ENCODE measurements at places on chromosomes 16 and 17. TPM values are rescaled to one million over a fixed set of nuclear protein-coding genes. Genes with fewer than 3 reads are reported as not detected.

The MYH2 gene
- total RNA-seq: not detected

The PGAP3 gene
- 30.5 TPM for total RNA-seq

DNA sequence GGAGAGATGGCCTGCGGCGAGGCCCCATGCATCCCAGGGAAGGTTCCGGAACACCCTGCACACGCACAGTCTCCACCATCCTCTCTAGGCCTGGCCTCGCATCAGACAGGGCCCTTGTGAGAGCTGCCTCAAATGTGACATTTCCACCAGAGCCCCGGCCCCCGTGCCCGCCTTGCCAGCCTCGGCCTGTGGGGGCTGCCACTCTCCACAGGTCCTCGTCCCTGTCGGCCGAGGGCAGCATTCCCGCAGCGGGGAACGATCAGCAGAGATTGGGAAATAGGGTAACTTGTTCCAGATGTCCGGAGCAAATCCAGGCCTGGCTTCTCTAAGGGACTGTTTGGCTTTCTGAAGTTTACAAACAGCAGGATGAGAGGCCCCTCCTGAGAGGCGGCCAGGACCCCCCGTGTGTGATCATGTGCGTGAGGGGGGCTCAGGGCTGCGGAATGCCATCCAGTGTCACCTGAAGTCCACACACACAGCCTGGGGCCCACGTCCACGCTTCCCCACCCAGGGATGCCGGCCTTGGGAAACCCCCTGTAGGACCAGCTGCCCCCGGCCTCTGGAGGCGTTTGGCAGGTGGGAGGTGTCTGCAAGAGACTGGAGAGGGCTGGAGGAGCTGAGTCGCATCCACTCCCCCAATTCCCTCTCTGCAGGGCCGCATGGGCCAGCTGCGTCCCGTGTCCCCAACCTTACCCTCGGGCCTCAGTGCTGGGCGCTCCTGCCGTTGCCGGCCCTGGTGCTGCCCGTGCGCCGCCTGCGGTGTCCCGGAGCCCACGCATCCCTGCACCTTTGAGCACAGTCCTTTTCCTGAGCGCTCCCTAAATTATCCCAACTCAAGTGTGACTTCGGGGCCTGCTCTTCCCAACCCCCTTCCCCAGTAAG, 70.4 kb downstream of the ZDHHC7 start:
- no peak for DNase-seq

DNA sequence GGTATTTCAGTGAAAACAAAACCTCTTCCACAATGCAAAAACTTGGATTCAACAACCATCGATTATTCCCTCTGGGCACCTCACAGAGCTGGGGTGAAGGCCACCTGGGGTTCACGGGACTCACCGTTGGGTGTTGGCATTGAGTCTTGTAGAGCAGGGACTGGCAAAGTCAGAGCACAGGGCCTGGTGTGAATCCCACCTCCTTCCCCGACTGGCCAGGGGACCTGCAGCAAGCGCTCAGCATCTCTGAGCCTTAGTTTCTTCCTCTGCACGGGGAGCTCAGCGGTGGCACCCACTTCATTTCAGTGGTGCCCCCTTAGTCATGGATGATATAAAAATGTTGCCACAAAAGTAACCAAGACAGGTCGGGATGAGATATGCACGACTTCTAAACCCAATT, 100.4 kb downstream of the METRNL start:
- no peak for DNase-seq

DNA sequence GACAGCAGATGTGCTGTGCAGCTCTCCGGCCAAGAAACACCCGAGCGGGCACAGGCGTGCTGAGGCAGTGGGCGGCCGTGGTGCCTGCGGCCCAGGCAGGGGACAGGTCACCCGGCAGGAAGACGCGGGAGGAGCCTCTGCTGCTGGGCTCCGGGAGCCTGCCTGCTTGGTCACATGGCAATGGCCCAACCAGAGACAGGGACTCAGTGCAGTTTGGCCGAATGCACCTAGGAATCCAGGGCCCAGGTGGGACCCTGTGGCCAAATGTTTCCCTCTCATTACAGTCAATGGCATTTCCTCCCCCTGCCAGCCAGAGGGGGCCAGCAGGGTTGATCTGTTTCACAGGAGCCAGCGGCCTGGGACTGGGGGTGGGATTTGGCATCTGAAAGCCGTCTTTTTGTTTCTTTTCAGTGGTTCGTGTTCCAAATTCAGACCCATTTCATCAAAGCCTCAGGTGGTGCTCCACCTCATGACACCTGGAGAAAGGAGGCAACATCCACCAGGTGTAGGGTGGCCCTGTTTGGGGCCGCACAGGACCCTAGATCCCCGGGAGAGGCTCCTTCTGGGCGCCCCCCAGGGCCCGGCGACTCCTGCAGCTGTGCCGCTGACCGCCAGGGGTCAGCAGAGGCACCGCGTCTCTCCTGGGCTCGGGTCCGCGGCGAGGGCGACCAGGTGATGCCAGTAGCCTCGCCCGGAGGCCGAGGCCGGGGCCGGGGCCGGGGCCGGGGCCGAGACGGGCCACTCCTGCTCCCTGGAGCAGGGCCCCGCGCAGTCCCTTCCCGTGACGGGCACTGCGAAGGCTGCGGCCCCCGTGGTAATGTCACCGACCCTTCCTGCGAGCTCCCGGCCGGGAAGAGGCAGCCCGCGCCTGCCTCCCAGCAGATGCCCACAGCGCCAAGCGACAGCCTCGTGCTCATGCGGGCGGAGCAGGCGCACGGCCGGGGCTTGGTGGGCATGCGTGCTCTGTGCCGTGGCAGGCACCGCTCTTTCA, 118.5 kb downstream of the C16orf78 start:
- DNase-seq: peak; percentile 14

DNA sequence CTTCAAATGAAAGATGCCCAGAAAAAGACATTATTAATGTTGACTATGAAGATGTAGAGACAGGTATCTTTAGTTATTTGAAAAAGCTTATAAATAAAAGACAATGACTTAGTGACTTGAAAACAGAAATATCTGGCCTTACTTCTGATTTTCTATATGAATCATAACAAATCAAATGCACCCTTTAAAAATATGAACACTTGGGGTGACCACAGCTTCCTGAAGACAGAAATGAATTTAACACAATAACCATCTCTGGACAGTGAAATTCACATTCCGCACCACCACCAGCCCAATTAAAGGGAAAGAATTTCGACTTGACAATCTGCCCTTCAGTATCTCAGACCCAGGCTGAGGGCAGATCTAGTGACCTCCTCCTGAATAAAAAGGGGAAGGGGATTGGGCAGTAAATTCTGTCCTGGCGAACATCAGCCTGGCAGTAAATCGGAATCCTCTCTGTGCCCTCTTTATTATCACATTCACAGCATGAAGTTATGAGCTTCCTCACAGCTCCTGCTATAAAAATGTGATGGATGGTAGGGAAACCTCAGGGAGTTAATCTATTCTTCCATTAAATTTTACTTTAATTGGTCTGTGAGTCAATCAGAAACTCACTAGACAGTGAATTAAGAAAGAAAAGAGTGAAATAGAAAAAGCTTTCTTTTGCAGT, 131.5 kb downstream of the SNX11 start:
- DNase-seq: no peak

DNA sequence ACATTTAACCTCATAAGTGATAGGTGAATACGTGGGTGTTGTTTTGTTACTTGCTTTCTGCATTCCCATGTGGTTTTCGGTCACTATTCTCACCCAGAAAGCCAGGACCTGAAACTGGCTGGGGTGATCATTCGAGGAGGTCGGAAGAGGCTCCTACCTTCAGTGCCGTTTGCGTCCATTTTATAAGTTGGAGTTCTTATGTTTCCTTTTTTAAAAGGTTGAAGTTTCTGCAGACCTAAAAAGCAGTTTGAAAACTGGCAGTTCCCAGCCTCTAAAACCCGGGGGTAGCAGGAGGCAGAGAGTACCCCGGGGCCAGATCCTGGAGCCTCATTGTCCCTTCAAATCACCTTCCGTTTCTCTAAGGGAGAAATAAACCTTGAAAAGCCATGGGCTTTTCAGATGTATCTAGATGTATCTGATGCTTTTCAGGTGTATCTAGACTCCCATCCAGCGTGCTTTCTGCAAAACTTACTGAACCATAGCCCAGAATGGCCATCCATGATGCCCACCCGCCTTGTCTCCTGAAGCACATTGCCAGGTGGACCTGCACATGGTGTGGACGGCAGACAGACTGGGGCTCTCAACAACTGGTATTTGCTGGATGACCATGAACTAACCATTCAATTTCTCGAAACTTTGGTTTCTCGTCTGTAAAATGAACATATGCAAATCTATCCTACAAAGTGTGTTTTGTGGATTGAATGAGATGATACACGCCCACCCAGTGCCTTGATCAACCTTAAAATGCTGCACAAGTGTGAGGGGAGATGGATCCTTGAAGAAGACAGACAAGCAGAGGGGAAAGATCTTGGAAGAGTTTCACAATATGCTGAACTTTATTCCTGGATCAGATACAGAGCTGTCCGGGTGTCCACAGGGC, 1.3 kb downstream of the NLRC5 start:
- DNase-seq: no peak

The CRISPLD2 gene
- total RNA-seq: 0.32 TPM

- DNase-seq: no peak
These were observed 144.1 kb downstream of the SPECC1 start for GRCh38 chr17:20153231-20153630.

- DNase-seq: no peak
These were observed 5.1 kb downstream of the HEATR6 start for GRCh38 chr17:60073621-60074020.

The HYDIN gene
- not detected for total RNA-seq

- no peak for DNase-seq
These were observed 21.6 kb upstream of the ARL4D start for GRCh38 chr17:43377056-43377810.

The OTOP2 gene
- total RNA-seq: not detected

- DNase-seq: no peak
These were observed 35.9 kb upstream of the GHDC start for GRCh38 chr17:42230225-42230624.

DNA sequence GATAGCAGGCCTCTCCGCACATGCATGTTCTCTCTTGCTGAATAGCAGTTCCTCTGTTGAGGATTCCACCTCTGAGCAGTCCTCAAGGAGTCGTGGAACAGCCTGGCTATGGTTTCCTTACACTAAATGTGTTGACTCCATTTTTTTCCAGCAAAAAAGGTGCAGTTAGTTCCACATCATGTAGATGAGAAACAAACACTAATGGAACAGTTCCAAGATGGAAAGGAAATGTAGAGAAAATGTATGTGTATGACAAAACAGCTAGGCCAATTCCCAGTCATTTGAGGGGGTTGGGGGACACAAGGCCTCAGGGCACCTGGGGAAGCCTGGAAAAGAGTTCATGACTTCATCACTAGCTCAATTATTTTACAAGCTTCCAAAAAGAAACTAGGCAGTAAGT, 90.0 kb downstream of the CFDP1 start:
- DNase-seq: no peak

DNA sequence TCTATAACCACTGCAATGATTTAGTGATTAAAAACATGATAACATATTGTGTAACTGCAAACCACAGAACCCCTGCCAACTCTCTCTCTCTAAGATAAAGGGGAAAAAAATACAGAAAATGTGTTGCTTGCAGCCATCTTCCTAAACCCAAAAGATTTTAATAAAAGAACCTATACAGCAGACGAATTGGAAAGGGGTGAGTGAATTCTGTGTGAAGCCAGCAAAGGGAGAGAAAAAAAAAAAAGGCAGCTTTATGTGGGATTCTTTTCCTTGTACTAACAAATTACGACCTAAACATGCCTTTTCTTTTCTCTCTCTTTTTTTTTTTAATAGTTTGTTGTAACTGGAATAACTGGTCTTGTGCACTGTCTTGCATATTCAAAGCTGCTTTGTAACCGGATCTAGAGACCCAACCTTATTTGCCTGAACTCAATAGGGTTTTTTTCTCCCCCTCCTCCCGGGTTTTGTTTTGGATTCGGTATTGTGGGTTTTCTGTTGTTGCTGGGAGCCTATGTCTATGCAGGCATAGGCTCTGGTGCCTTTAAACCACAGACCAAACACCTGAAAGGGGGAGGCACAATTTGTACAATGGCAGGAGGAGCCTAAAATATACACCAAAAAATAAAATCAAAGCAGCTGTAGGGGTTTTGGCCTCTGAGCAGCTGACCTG, 7.0 kb upstream of the ZFHX3 start:
- DNase-seq: no peak

DNA sequence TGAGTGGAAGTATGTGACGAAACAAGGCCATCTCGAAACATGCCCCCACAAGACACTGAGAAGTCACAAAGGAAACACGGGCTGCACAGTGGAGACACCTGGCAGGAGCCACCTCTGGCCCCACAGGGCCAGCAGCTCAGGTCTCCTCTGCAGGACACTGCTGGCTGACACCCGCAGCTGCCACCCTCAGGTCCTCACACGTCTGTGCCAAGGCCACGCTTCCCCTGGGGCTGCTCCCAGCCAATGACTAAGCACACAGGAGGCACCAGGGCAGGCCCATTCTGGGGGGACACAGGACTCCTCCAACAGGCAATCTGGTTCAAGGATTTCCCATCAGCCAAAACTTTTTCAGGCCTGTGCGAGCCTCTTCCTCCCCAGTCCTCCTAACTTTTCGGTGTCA, 36.4 kb downstream of the MBTPS1 start:
- no peak for DNase-seq

GRCh38 chr17:51912939-51913338, 245.6 kb downstream of the CA10 start:
- no peak for DNase-seq

DNA sequence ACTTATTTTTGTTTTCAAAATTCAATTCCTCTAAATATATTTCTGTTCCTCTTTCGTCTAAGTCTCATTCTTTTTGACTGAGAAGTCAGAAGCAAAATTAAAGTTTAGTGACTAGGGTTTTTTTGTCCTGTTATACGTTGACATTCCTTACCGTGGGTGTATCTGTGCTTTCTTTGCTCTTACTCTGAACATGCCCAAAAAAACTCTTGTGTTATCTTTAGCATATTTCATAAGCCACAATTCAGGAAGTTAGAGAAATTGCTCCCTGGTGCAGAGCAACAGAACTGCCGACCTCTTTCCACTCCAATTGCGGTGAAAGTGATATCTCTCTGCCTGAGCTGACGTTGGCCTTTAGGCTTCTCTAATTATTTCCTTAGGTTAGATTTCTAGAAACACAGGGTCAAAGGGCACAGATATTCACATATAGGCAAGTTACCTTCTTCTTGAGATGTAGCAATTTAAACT, 65.7 kb downstream of the CENPV start:
- DNase-seq: peak; percentile 25

- no peak for DNase-seq
These were observed at the start of gene SLC52A1 for GRCh38 chr17:5035315-5035714. TSS of gene SLC52A1 (minus strand) at chr17:5035426. CDS start at chr17:5034606, 820 bp downstream.

- DNase-seq: no peak
These were observed 498 bp downstream of the PKMYT1 start for GRCh38 chr16:2979669-2980226.

The TSR3 gene
- 40.3 TPM for total RNA-seq

The TOX3 gene
- total RNA-seq: not detected

The CACNG1 gene
- total RNA-seq: not detected

Measured in CD4-positive, alpha-beta memory T cell (primary cell).